ENCODE measurements at places on chromosomes 12 and 14. TPM values are rescaled to one million over a fixed set of nuclear protein-coding genes. Genes with fewer than 3 reads are reported as not detected.

Gene KLHDC1
- total RNA-seq: 0.25 TPM

Gene BBS10
- total RNA-seq: 5.8 TPM

Gene PPP1R1A
- total RNA-seq: 0.08 TPM

Gene HEATR5A
- 26.7 TPM for total RNA-seq

Gene BATF
- total RNA-seq: not detected

Gene DPPA3
- not detected for total RNA-seq

Gene CAPRIN2
- 25.5 TPM for total RNA-seq

Gene MAP3K9
- 4.9 TPM for total RNA-seq

Gene LBHD2
- 0.18 TPM for total RNA-seq

Gene AQP2
- not detected for total RNA-seq

Gene G2E3
- 22.9 TPM for total RNA-seq

Gene GZMH
- not detected for total RNA-seq

Gene TAS2R7
- total RNA-seq: not detected

Gene NRIP2
- not detected for total RNA-seq

Gene BHLHE41
- 1.9 TPM for total RNA-seq

Gene AMN
- total RNA-seq: 0.69 TPM

Gene CATSPERB
- not detected for total RNA-seq

Gene RBP5
- total RNA-seq: not detected

Gene DTX1
- total RNA-seq: 0.34 TPM

Gene B4GALNT1
- total RNA-seq: 52.4 TPM

Gene TBC1D30
- 2.5 TPM for total RNA-seq

Gene GRIP1
- total RNA-seq: 3.3 TPM

Gene REC8
- 5.4 TPM for total RNA-seq

Gene OR8S1
- not detected for total RNA-seq

Gene EGLN3
- 6.1 TPM for total RNA-seq

Gene GPRC5D
- not detected for total RNA-seq

Gene LRTM2
- total RNA-seq: not detected

Gene RTN1
- total RNA-seq: not detected

Gene CCND2
- total RNA-seq: not detected

Gene AGAP2
- 0.14 TPM for total RNA-seq

Gene CLEC6A
- not detected for total RNA-seq

Gene SRRM4
- not detected for total RNA-seq

Gene DNAH10
- 0.11 TPM for total RNA-seq

Gene OASL
- total RNA-seq: 3.5 TPM

Gene ENDOU
- not detected for total RNA-seq

Gene CEP170B
- 22.1 TPM for total RNA-seq

Gene KIF5A
- total RNA-seq: 0.18 TPM

Gene SIX6
- total RNA-seq: not detected

All from A549 treated with DMSO at 1 μM for 4 hours (cell line).